Motor neuron (in vitro differentiated cells): ENCODE measurements at places on chromosomes 1 and 21.

GRCh38 chr1:9181176-9181906, 52.4 kb upstream of the GPR157 start:
- peak; percentile 54 for ATAC-seq

DNA sequence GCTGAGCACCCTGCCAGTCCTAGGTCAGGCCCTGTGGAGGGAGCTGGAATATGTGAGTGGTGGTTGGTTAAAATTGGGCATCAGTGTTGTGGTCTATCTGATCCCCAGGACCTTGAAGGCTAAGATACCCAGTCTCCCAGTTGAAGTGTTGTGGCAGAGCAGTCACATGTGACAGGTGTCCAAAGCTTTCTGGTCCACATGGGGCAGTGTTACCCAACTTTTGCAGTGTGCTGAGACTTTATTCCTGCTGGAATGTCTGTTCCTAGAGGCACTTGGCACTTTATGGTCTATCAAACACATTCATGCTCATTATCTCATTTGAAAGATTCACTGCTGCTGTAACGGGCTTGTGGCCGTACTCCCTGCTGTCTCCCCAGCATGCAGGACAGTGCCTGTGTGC, 21.0 kb upstream of the LORICRIN start:
- ATAC-seq = no peak

DNA sequence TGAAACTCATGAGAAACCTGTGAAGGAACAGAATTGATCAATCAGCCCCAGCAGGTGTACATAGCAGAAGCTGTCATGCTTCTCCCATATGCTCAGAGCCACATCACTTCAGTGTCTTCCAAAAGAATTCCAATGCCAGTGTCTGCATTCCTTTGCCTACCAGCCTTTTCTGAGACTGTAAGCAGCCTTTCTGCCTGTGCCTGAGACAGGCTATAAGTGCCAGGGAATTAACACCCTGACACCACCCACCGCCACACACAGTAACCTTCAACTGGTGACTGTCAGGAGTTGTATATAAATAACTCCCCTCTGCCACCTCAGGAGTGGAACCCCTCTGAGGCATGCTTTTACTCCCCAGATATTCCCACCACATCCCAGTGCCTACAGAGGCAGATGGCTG, 38.1 kb upstream of the SLAMF9 start:
- ATAC-seq = no peak

DNA sequence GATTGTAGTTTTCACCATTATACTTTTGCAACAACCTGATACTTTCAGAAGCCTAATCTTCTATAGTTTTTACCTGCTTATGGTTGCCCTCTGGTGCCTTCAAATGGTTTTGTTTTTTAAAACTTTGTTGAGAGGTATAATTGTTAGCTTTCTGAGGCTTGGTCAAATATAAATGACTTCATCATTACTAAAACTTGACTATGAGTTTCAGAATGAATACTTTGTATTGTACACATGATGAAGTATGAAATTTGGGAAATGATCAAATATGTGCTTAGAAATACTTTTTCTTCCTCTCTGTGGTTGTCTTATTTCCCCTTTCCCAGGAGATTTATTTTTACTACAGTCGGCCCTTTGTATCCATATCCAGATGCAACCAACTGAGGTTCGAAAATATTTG, 151.8 kb upstream of the B3GALT2 start:
- no peak for ATAC-seq

DNA sequence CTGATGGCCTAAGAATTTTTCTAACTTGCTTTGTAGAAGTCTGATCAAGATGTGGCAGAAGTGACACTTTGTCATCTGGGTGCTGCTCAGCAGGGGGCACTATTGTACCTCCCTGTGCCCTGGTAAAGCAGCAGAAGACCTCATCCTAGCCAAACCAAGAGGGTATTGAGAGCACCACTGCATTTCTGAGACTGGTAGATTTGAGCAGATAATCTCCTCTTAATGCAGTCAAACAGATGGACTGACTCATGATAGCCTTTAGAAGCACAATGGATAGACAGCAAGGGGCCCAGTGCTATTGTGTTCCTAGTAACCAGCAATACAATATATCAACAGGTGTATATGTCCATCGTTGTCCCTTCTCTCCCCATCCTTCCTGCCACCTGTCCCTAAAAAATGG, 5.7 kb downstream of the TPM3 start:
- no peak for ATAC-seq

- ATAC-seq = no peak
Measured at GRCh38 chr1:24427545-24427862, 11.9 kb downstream of the NIPAL3 start.

DNA sequence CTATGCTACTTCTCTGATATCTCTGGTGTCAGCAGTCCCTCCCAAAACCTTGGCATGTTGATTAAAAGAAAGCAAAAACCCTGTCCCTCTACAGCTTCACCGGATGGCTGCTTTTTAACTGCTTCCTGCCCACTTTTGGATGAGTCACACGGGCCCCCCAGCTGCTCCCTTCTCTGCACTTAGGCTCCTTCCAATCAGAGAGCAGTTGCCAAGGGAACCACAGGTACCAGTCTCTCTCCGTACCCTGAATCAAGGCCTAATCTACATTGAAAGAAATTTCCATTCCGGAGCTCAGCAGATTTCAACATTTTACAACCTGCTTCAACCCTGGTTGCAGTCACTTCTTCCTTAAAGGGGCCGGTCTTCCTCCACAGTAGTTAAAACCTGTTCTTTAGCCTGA, 70.6 kb upstream of the GJB5 start:
- peak; percentile 23 for ATAC-seq

GRCh38 chr1:28751315-28752060, 14.7 kb downstream of the YTHDF2 start:
- peak; percentile 18 for ATAC-seq
